ENCODE measurements at places on chromosomes 6 and 20. TPM values are rescaled to one million over a fixed set of nuclear protein-coding genes. Genes with fewer than 3 reads are reported as not detected.

DNA sequence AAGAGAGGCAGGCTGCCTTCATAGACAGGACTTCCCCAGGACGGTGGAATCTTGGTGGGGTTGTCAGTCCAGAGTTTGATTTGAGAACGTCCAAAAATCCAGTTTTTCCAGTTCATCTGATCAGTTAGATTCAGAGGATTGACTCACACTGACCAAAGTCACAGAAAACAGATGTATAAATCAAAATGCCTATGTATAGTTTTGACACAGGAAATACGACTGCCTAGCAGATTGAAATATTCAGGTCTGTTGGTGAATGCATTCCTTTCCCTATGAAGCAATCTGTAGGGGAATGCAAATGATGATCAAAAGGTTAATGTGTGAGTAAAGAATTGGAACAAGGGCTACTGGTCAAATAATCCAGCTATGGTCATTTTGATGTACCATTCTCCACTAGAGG lies 29.7 kb upstream of the GFOD1 start:
- H3K4me3 ChIP-seq: no peak overlapping the region
- DNase-seq: no peak

DNA sequence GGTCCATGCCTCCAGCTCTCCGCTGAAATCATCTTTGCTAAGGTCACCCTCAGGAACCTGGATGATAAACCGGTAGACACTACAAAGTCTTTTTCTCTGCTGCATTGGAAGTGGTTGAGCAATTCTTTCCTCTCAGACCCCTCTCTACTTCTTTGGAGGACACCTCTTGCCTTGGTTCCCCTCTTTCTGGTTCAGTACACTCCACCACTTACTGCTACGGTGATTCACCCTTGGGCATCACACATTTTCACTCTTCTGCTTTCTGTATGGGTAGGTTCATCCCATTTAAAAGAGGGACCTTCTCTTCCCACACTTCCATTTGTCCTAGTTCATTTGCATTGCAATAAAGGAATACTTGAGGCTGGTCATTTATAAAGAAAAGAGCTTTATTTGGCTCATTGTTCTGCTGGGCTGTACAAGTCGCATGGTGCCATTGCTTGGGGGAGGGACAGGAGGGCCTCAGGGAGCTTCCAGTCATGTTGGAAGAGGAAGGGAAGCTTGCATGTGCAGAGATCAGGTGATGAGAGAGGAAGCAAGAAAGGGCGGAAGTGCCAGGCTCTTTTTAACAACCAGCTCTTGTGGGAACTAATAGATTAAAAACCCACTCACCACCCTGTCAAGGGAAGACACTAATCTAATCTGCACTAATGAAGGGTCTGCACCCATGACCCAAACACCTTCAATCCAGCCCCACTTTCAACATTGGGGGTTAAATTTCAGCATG lies 149.7 kb upstream of the TMEM170B start:
- no peaks in the 10 kb centered on the region for H3K36me3 ChIP-seq
- no peaks in the 10 kb centered on the region for H3K4me1 ChIP-seq
- no peaks in the 10 kb centered on the region for H3K27me3 ChIP-seq
- DNase-seq: no peak
- H3K27ac ChIP-seq: no peak overlapping the region

DNA sequence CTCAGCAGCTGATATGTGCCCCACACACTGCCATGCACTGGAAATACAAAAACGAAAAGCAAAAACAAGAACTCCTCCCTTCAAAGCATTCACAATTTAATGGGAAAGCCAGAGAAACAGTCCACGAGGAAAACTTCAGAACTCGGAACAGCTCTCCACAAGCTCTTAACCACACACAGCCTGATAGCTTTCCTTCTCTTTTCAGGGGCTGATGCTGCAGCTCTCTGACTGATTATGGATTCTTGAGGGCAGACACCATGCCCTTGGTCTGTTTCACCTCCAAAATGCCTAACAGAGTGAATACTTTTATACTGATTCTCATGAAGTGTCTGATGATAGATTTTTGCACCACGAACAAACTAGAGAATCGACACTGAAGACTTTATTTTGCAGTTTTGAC lies 282.1 kb downstream of the CD83 start:
- no peak for DNase-seq
- H3K4me3 ChIP-seq: no peak overlapping the region
- no peaks in the 10 kb centered on the region for H3K36me3 ChIP-seq
- H3K4me1 ChIP-seq: peaks cover 5% of the 10 kb centered on the region
- no peaks in the 10 kb centered on the region for H3K27me3 ChIP-seq
- H3K27ac ChIP-seq: no peak overlapping the region

- H3K4me1 ChIP-seq: no peaks in the 10 kb centered on the region
- H3K4me3 ChIP-seq: no peak overlapping the region
- H3K27me3 ChIP-seq: no peaks in the 10 kb centered on the region
- H3K36me3 ChIP-seq: no peaks in the 10 kb centered on the region
- no peak for DNase-seq
- no peak overlapping the region for H3K27ac ChIP-seq
Observed at GRCh38 chr20:7496394-7496991, 443.8 kb downstream of the HAO1 start.

GRCh38 chr20:33812152-33812849 lies 1.2 kb downstream of the CHMP4B start:
- peak overlapping the region; percentile 66 for H3K4me3 ChIP-seq
- H3K27ac ChIP-seq: peak overlapping the region; percentile 100

GRCh38 chr6:48505621-48506020 lies 394.6 kb upstream of the PTCHD4 start:
- H3K27ac ChIP-seq: no peak overlapping the region
- no peaks in the 10 kb centered on the region for H3K27me3 ChIP-seq
- no peak overlapping the region for H3K4me3 ChIP-seq

DNA sequence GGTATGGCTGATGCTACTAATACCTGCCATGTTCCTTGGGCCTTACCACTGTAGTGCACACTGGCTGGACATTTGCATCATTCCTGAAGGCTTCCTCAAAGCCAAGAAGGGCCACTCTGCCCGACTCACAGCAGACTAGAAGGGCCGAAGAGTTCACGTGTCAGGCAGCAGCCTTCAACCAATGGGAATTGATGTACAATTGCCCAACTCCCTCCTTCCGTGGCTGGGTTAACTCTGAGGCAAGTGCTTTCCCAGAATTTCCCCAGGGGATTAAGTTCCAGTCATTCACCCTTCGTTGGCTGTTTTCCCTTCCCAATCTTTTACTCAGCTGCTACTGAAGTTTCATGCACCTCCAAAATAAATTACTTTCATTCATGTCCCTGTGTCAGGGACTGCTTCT lies 29.8 kb downstream of the PSMB9 start:
- H3K36me3 ChIP-seq: no peaks in the 10 kb centered on the region
- no peaks in the 10 kb centered on the region for H3K27me3 ChIP-seq
- H3K27ac ChIP-seq: no peak overlapping the region

DNA sequence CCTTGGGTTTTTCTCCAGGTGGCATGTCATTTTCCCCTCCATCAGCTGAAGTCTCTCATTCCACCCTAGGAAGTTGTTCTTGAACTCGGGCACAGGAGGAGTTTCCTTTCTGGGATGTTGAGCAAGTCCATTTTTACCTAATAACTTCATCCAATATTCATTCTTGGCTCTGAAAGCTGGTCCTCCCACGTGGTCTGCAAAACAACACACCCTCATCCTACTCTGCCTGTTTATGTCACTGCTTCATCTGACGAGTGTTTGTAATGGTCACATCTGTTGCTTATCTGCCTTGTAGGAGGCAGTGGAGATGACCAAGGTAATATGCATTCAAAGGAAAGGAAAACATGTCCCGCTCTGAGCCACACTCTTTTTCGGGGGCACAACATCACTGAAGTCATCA lies 41.7 kb upstream of the AIG1 start:
- H3K4me3 ChIP-seq: no peak overlapping the region
- H3K36me3 ChIP-seq: no peaks in the 10 kb centered on the region
- DNase-seq: no peak
- no peaks in the 10 kb centered on the region for H3K4me1 ChIP-seq
- no peak overlapping the region for H3K27ac ChIP-seq

GRCh38 chr20:41392871-41393704 lies 26.5 kb upstream of the EMILIN3 start:
- no peaks in the 10 kb centered on the region for H3K27me3 ChIP-seq
- H3K36me3 ChIP-seq: no peaks in the 10 kb centered on the region
- H3K27ac ChIP-seq: no peak overlapping the region
- H3K4me3 ChIP-seq: no peak overlapping the region

DNA sequence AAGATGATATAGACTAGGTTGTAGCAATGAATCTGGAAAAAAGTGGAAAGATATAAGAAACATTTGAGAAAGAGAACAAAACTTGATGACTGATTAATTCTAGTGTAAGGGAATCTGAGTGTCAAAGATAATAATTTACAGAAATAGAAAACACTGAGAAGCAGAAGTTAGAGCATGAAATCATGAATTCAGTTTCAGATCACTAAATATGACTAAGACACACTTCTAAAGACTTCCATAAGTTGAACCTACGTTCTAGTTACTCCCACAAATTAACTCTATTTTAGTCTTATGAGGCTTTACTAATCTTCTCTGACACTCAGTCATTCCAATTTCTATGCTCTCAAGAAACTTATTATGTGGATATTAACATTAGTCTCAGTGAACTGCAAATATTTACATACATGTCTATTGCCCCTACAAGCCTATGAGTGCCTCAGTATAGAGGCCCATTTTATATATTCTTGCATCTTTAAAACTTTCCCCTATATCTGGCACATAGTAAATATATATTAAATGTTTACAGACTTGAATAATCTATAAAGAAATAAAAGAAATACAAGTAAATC lies 30.4 kb downstream of the IBTK start:
- H3K27ac ChIP-seq: no peak overlapping the region
- no peaks in the 10 kb centered on the region for H3K27me3 ChIP-seq
- H3K4me3 ChIP-seq: no peak overlapping the region
- DNase-seq: no peak
- no peaks in the 10 kb centered on the region for H3K4me1 ChIP-seq
- H3K36me3 ChIP-seq: no peaks in the 10 kb centered on the region

- no peaks in the 10 kb centered on the region for H3K27me3 ChIP-seq
- H3K4me1 ChIP-seq: peaks cover 16% of the 10 kb centered on the region
- DNase-seq: no peak
- H3K36me3 ChIP-seq: peaks cover 11% of the 10 kb centered on the region
- no peak overlapping the region for H3K4me3 ChIP-seq
Observed at GRCh38 chr6:39930540-39930939, 3.7 kb downstream of the MOCS1 start.

GRCh38 chr6:17439243-17439993 lies 46.0 kb downstream of the CAP2 start:
- DNase-seq: no peak
- no peaks in the 10 kb centered on the region for H3K4me1 ChIP-seq
- H3K27ac ChIP-seq: no peak overlapping the region
- no peak overlapping the region for H3K4me3 ChIP-seq

DNA sequence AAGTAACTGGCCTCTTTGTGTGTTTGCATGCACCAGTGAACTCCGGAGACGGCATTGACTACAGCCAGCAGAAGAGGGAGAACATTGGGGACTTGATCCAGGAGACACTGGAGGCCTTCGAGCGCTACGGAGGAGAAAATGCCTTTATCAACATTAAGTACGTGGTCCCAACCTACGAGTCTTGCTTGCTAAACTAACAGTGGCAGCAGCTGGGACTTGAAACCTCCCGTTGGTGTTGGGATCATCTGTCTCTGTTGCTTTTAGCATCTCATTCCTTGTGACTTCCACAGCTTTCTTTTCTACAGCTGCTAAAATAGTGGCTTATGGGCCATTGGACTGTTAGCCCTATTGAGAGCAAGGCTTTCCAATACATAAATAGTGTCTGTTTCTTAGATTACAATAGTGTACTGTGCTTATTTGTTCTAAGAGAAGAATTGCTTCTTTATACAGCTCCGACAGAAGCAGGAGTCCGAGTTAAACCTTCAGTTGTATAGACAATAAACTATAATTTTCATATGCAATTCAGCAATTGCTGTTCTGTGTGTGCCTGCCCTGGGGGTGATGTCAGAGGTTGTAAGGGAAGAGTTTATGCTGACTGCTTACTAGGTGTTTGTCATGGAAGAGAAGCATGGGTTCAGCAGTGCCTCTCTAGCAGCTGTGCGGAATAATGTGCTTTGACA lies 99.6 kb upstream of the QKI start:
- no peak overlapping the region for H3K27ac ChIP-seq
- no peaks in the 10 kb centered on the region for H3K4me1 ChIP-seq
- H3K36me3 ChIP-seq: no peaks in the 10 kb centered on the region
- DNase-seq: no peak
- H3K4me3 ChIP-seq: no peak overlapping the region

DNA sequence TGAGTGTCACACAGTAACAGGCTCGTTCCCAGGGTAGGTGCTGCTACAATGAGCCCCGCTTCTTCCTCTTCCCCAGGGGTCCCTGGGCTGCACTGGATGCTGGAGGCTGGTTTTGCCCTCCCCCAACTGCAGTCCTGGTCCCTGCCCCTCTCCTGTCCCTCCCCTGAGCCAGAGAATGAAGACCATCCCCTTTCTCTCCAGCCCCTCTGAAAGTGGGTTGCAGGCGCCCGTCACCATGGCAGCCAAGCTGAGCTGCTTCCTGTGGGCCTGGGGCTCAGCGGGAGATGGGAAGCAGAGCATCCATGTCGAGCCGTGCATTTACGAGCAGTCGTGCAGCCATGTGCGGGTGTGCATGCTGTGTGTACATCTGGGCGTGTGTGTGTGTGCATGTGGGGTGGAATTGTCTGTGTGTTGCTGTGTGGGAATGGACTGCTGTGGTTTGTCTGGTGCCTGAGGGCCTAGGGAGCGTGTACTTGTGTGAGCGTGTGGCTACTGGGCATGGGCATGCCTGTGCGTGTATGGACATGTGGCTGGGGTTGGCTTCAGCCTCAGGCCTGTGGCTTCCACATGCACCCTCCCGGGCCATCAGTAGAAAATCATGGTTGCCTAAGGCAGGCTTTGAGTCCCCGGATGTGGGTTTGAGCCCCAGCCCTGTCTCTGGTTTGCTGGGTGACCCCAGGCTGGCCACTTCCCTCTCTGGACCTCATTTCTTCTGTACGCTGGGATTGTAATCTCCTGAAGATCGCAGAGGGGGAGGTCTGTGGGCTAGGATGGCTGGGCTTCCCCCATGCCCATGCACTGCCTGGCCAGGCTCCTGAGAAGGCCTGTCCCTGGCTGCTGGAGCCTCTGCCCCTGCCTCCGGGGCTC lies 48.8 kb downstream of the SRC start:
- H3K36me3 ChIP-seq: no peaks in the 10 kb centered on the region
- no peak for DNase-seq

DNA sequence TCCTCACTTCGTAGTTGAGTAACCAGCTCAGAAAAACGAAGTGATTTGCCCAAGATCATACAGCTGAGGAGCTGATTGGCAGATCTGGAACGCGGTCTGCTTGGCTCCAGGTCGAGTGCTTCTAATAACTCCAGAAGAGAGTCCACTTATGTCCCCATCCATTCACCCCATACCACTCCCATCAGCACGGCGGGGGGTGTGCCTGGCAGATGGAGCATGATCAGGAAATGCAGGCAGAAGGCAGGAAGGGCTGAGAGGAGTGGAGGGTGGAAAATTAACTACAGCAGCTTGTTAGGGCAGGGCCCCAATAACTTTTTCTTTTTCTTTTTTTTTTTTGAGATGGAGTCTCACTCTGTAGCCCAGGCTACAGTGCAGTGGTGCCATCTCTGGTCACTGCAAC lies 15.0 kb downstream of the FITM2 start:
- no peaks in the 10 kb centered on the region for H3K4me1 ChIP-seq
- DNase-seq: no peak
- no peaks in the 10 kb centered on the region for H3K36me3 ChIP-seq
- H3K4me3 ChIP-seq: no peak overlapping the region
- H3K27ac ChIP-seq: no peak overlapping the region

GRCh38 chr6:125037827-125038226 lies 75.6 kb downstream of the RNF217 start:
- no peak overlapping the region for H3K4me3 ChIP-seq
- no peaks in the 10 kb centered on the region for H3K4me1 ChIP-seq
- no peak for DNase-seq

TFB1M gene
- 16.5 TPM for polyA plus RNA-seq

SYNGAP1 gene
- 9.6 TPM for polyA plus RNA-seq

DCDC2 gene
- polyA plus RNA-seq: 0.49 TPM

Data from small intestine (tissue), 16 donors.